Activated T-helper 17 cell treated with anti-CD3 and anti-CD28 coated beads, Interleukin-2, amount 50 U/mL, for 72 hours (primary cell): ENCODE measurements at places on chromosomes 6 and 20. TPM values are rescaled to one million over a fixed set of nuclear protein-coding genes. Genes with fewer than 3 reads are reported as not detected.

DNA sequence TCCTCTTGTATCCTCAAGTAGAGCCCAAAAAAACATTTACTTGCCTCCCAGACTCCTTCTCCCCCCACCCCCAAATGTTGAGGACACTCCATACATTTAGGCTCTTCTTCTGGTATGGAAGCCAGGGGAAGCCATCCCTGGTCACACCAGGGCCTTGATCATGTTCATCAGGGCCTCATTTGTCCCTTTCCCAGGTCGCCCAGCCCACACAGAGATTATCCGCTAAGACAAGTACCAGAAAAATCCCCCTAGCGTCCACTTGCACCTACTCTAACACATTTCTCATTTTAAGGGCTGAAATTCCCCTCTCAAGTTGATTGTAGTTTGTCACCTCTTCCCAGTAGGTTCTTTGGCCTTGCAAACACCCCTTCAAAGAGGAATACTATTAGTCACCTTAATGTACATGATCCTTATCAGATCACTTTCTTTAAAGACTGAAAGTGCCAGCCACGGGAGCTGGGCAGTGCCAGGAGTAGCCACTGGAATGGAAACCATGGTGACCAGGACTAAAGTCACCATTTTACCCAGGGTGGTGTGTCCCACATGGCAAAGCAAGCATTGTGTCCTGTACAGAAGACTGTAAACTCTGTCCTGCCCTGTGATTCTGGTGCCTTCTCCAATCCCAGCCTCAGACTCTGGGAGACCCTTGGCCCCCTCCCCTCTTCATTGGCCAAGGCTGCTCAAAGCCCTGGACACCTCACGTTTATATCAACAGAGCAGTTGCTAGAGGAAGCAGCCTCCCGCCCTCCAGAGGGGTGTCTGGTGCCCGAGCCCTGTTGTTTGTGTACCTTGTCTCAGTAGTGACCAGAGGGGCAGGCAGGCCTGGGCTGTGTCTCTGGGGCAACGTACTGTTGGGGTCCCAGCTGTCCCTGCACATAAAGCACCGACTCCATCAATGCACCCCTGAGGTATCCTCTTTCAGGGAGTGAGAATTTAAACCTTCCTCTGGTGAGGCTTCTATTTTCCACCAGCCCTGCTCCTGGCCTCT, 5.0 kb upstream of the APOBEC2 start:
- H3K4me1 ChIP-seq = peaks cover 13% of the 10 kb centered on the region
- ATAC-seq = no peak
- H3K36me3 ChIP-seq = peaks cover 10% of the 10 kb centered on the region
- H3K27ac ChIP-seq = no peak overlapping the region
- no peaks in the 10 kb centered on the region for H3K27me3 ChIP-seq

GRCh38 chr6:83911278-83911677, 51.8 kb downstream of the CYB5R4 start:
- no peak for ATAC-seq
- no peak overlapping the region for H3K27ac ChIP-seq

Gene KCNK17
- not detected for total RNA-seq

DNA sequence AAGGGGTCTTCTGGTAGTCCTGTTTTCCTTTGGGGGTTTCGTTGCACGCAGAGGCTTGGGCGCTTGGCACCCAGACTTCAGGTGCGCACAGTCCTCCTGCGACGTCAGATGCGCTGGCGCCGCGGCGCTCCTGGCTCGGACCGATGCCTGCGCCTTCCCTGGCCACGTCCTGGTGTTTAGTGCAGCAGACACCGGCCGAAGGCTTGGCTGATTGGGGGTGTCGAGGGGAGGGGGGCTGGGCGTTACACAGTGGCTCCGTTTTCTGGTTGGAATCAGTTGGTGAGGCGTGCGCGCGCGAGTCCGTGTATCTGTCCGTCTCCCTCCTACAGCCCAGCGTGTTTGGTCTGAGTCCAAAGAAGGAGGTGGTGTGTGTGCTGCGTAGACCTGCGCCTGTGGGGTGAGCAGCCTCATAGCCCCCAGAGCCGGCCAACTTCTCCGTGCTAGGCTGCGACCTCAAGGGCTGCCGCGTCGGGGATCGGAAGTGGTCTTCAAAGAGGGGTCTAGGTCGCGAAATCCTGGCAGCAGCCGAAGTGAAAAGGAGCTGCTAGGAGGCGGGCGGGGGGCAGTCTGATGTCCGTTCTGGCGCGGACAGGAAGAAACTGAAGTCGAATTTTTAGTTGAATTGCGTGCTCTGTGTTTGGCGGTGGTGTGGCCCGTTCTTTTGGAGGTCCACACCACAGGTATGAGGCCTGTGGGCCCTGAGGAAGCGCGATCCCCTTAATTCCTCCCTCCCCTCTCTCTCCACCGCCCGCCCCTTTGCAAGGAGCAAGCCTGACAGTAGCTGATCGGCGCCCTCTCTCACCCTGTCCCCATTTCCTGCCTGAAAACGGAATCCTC, 1.5 kb downstream of the SYNDIG1 start:
- H3K4me3 ChIP-seq = no peak overlapping the region
- no peak for ATAC-seq
- H3K4me1 ChIP-seq = no peaks in the 10 kb centered on the region
- H3K36me3 ChIP-seq = no peaks in the 10 kb centered on the region

DNA sequence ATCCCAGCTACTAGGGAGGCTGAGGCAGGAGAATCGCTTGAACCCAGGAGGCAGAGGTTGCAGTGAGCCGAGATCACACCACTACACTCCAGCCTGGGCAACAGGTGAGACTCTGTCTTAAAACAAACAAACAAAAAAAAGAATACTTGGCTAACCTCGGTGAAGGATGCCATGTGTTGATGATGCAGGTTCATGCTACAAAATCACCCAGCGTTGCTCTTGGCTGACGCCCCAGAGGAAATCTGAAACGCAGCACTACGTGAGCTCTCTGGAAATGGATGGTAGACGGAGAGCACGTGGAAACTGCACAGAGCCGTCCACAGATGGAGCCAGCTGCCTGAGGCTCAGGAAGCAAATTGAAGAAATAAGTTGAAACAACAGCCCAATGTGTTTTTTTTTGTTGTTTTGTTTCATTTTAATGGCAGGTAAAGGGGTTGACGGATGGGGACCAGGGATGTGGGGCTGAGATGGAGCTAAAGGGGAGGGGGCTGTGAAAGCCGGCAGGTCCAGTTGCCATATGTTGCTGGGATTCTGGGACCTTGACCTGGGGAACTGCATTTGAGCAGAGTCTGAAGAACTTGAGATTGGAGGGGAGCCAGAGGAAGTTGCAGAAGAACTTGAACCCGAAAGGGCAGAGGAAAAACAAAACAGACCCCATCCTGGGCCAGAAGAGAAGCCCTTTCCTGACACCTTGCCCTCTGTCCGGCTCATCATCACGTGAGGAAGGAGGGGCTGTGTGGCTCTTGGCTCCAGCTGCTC, 12.8 kb upstream of the MANBAL start:
- peaks cover 8% of the 10 kb centered on the region for H3K4me1 ChIP-seq
- no peaks in the 10 kb centered on the region for H3K36me3 ChIP-seq
- peak; percentile 29 for ATAC-seq
- H3K4me3 ChIP-seq = peak overlapping the region; percentile 19

- H3K27ac ChIP-seq = no peak overlapping the region
- no peak overlapping the region for H3K4me3 ChIP-seq
- no peaks in the 10 kb centered on the region for H3K36me3 ChIP-seq
These were observed 58.5 kb downstream of the PCNA start for GRCh38 chr20:5061213-5061612.

- H3K4me3 ChIP-seq = no peak overlapping the region
- H3K36me3 ChIP-seq = no peaks in the 10 kb centered on the region
- ATAC-seq = no peak
- no peak overlapping the region for H3K27ac ChIP-seq
- peaks cover 3% of the 10 kb centered on the region for H3K27me3 ChIP-seq
These were observed 38.4 kb downstream of the VSTM2L start for GRCh38 chr20:37941332-37941731.

Gene FNDC1
- not detected for total RNA-seq

GRCh38 chr20:32539817-32540675, 45.1 kb downstream of the NOL4L start:
- H3K4me3 ChIP-seq = peak overlapping the region; percentile 95
- H3K27me3 ChIP-seq = no peaks in the 10 kb centered on the region
- peak; percentile 54 for ATAC-seq
- H3K27ac ChIP-seq = peak overlapping the region; percentile 98
- H3K36me3 ChIP-seq = peaks cover 13% of the 10 kb centered on the region

- peaks cover 4% of the 10 kb centered on the region for H3K4me1 ChIP-seq
- no peak for ATAC-seq
- H3K27me3 ChIP-seq = no peaks in the 10 kb centered on the region
- no peaks in the 10 kb centered on the region for H3K36me3 ChIP-seq
These were observed 143.9 kb upstream of the ARID1B start for GRCh38 chr6:156633291-156633690.

- H3K36me3 ChIP-seq = no peaks in the 10 kb centered on the region
- no peak for ATAC-seq
- no peaks in the 10 kb centered on the region for H3K4me1 ChIP-seq
- no peak overlapping the region for H3K27ac ChIP-seq
- no peaks in the 10 kb centered on the region for H3K27me3 ChIP-seq
These were observed 271.4 kb downstream of the ALDH8A1 start for GRCh38 chr6:134678436-134678889.

DNA sequence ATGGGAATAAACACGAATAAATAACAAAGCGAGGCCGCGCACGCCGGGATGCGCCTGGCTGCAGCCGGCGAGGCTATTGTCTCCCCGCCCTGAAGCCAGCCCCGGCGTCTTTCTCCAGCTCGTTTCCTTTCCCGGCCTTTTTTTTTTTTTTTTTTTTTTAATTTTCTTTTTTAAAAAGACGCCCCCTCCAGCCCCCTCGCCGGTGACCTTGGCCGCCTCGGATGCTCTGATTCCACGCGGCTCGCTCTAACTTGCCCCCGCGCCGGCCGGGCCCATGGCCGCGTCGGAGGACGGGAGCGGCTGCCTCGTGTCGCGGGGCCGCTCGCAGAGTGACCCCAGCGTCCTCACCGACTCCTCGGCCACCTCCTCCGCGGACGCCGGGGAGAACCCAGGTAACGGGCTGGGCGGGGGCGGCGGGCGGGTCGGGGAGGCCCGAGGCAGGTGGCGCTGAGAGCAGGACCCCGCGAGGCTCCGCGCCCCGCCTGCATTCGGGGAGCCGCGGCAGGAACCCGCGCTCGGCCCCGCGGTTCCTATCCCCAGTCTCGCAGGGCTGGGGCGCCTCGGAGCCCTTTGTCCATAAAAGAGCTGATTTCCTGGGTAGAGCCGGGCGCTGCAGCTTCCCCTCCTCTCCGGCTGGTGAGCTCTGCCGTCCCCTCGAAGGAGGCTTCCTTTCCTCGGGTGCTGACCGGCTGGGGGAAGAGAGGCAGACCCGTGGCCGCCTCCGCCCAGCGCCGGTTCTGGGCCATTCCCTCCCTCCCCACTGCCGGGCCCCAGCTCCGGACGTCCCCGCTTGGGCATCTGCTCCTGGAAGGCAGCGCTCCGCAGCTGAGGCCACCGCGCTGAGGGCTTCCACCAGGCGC, 631 bp downstream of the PHACTR3 start:
- H3K36me3 ChIP-seq = no peaks in the 10 kb centered on the region
- H3K27ac ChIP-seq = no peak overlapping the region
- H3K4me1 ChIP-seq = no peaks in the 10 kb centered on the region
- no peak for ATAC-seq
- H3K4me3 ChIP-seq = no peak overlapping the region

DNA sequence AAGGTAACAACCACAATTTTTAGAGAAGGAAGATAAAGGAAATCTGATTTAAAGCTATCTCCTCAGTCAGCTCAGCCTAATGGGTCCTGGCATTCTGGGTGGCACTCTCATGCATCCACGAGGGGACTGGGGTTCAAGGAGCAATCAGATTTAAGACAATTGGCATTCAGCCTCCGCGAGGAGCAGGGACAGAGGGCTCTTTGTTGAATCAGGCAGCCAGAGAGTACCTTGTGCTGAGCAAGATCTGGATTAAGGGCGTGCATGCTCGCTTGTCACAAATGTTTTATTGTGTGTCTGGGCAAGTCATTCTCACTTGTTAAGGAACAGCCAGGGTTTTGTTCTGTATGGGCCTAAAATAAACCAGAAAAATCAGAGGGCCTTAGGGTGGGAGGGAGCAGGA, 475.3 kb upstream of the NRSN1 start:
- no peak overlapping the region for H3K27ac ChIP-seq
- no peaks in the 10 kb centered on the region for H3K36me3 ChIP-seq
- no peaks in the 10 kb centered on the region for H3K4me1 ChIP-seq
- ATAC-seq = no peak
- no peaks in the 10 kb centered on the region for H3K27me3 ChIP-seq

DNA sequence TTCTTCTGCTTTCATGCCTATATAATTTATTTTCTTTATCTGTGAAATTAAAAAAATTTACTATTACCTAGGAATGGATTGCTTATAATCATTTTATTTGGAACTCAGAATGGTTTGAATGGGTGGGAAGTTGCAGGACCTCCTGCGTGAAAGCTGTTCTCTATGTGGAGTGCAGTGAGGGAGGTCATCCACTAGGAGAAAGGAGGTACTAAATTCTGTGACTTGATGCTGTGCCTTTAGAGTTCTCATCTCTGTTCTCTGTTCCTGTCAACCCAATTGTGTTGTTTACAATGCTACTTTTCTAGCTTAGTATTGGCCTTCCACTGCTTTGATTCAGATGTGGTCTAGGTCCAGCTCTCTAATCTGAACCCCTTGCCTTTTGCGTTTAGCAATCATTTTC, 65.0 kb upstream of the HIVEP1 start:
- no peak overlapping the region for H3K27ac ChIP-seq
- no peak overlapping the region for H3K4me3 ChIP-seq
- H3K27me3 ChIP-seq = no peaks in the 10 kb centered on the region
- H3K36me3 ChIP-seq = no peaks in the 10 kb centered on the region

GRCh38 chr6:77463861-77464494, 687 bp upstream of the HTR1B start:
- peaks cover 4% of the 10 kb centered on the region for H3K36me3 ChIP-seq
- H3K4me3 ChIP-seq = peak overlapping the region; percentile 7
- peaks cover 56% of the 10 kb centered on the region for H3K27me3 ChIP-seq
- no peak for ATAC-seq

DNA sequence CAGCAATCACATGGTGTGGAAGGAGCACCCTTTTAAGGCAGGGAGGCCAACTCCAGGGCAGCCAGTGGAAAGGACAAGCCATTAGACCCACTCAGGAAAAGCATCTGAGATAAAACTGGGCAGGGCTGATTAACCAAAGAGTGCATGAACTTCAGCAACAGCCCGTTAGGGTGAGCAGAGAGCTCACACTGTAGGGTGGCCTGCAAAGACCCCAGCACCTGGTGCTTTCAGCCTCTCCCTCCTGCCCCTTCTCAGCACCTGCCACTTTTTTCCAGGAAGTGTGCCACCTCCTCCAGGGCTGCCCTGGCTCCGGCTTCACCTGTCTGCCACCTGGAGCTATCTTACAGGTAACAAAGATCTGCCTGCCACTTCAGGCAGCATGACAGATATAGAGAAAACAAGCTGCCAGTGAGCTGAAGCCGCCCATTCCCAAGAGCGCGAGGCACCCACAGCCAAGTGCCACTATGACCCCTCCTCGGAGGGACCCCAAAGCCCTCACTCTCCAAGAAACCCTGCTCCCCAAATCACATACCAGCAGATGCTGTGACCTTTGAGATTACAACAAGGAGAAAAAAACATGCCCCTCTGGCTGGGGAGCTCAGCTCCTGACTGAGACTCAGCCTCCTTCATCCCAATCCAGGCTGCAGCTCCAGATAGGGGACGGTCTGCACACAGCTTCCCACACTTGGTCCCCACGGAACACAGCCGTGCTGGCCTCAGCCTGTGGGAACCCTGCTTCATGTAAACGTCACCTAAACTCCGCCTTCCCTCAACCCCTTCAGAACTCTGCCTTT, 71.2 kb downstream of the ABHD12 start:
- H3K4me1 ChIP-seq = peaks cover 6% of the 10 kb centered on the region
- H3K27me3 ChIP-seq = no peaks in the 10 kb centered on the region
- ATAC-seq = no peak
- H3K27ac ChIP-seq = no peak overlapping the region
- no peak overlapping the region for H3K4me3 ChIP-seq

- peaks cover 29% of the 10 kb centered on the region for H3K27me3 ChIP-seq
- H3K27ac ChIP-seq = no peak overlapping the region
- no peaks in the 10 kb centered on the region for H3K4me1 ChIP-seq
- H3K4me3 ChIP-seq = no peak overlapping the region
- no peak for ATAC-seq
These were observed 11.2 kb upstream of the MRPS18A start for GRCh38 chr6:43698584-43699349.
